ENCODE measurements at places on chromosomes 6 and 20.

DNA sequence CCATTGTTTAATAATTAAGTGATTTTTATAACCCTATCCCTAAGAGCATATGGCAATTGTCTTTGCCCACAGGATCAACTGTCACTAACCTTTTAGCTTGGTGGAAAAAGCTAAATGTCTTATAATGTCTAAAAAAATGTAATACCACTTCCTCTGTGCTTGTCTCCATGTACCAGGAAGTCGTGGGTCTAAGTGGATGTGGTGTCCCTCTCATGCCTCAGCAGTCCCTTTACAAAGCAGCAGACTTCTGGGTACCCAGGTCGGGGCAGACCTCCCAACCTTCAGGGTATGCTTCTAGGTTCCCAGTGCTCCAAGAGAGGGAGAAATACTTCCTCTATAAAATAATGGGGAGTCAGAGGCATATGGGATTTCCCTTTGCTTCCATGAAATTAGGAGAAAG, 74.7 kb downstream of the ZHX3 start:
- no peak for DNase-seq

DNA sequence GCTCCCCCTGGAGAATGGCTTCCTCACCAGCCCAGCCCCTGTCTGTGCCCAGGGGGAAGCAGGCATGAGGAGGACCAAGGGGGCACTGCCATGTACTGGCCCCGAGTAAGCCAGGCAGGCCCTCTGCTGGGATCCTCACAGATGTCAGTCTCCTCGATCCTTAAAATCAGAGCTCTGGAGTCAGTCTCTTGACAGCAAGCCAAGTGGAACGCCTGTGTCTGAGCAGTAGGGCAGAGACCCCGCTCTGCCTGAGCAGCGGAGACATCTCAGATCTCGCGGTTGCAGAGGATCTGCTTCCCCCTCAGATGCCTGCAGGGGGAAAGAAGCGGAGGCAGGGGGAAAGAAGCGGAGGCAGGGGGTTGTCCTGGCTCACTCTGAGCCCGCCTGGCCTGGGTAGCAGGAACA, 92.6 kb downstream of the SNX5 start:
- no peak for DNase-seq

DNA sequence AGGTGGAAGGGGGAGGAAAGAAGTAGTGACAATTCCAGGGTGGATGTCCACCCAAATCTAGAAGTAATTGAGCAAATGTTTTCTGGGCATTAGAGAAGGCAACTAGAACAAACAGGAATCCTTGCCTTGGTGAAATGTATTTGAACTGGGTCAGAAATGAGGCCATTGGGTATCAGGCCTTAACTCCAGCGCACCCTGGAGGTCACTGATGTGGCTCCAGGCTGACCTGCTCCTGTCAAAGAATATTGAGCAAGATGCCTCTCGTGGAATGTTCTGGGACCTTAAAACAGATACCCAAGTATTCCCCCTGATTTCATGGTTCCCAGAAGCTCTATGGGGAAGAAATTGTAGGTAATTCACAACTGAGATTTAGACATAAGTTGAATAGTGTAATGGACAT, 6.9 kb downstream of the HLA-DPB1 start:
- no peak for DNase-seq

DNA sequence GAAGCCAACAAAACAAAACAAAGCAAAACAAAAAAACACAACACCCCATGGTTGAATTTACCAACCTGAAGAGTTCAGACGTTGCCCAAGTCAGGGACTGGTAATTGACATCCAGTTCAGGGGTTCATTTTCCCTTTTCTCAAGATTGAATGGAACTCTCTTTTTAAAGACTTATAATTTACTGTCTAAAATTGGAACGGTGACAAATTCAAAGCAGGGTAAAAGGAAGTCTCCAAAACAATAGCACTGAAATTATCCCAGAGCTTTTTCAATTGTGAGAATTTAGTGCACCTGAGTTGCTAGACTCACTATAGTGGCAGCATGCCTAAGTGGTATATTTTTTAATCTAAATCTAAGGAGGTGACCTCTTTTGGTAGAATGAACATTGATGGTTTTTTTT, 90.9 kb upstream of the PREP start:
- no peak for DNase-seq

DNA sequence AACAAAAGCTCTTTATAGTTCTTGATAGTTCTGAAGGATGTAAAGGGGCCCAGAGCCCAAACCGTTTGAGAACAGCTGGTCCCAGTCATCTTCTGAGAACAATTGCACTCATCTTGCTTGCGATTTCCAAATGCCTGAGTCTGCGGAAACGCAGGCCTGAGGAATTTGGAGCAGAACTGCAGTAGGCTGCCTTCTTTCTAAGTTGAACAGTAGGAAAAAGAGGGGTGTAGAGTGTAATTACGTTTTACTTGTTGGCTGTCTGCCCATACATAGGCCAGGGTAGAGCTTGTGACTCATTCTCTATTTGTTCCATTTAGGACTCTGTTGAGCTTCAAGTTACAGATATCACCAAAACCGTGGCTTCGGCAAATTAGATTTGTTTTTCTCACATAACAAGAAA, 42.0 kb upstream of the KIF16B start:
- no peak for DNase-seq

GRCh38 chr6:91299544-91300491, 712.9 kb upstream of the MAP3K7 start:
- no peak for DNase-seq

DNA sequence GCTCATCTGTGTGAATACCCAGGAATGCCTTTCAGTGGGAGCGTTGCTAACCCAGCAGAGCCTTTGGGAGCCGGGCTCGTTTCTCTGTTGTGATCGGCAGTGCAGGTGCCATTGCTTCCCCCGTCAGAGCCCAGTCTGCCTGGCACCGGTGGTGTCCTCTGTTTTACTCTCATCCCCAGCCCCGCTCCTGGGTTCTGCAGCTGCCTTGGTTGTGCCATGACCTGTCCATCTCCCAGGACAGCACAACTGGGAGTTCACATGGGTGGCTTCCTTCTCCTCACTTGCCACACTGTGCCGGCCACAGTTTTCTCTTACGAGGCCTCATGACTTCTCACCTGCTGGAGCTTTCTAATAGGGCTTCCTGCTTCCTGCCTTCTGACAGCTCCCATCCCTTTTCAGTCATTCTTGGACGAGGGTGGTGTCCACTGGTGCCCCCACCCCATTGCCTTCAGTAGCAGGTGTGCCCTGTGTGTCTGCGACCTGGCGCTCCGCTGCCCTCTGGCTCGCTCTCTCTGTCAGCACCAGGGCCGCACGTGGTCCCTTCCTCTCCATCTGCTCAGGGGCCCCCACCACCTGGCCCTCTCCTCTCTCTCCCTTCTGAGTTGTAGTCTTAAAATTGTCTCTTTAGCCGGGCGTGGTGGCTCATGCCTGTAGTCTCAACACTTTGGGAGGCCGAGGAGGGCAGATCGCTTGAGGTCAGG, 110.9 kb downstream of the RPP40 start:
- DNase-seq = no peak

DNA sequence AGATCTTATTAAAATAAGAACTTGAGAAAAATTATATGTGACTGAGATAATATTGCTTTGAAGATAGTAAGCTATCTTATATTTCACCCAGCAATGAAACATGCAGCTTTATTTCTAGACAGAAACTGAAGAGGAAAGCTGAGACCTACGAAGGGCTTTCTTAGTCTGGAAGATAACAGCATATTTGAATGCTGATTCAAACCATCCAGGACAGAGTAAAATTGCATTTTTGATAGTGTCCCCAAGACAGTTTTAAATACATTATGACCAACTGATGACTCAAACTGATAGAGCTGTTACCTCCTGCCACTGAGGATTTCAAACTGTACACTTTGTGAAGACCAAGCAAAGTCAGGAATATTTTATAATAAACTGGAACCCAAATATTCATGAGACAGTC, 409.6 kb downstream of the GRIK2 start:
- DNase-seq = no peak

GRCh38 chr6:109892451-109893435, 85.4 kb upstream of the GPR6 start:
- DNase-seq = no peak

GRCh38 chr6:14316651-14317386, 199.2 kb downstream of the CD83 start:
- DNase-seq = no peak

GRCh38 chr6:40509086-40509485, 78.1 kb downstream of the LRFN2 start:
- DNase-seq = no peak

Measured in dorsolateral prefrontal cortex (tissue), 122 donors.